ENCODE measurements at places on chromosomes 1 and 21.

GRCh38 chr21:29481081-29481480 lies 182.4 kb downstream of the BACH1 start:
- DNase-seq: no peak

GRCh38 chr21:19565587-19565986 lies 1162.0 kb upstream of the TMPRSS15 start:
- DNase-seq: no peak

GRCh38 chr1:223844787-223845036 lies 1.0 kb downstream of the TP53BP2 start:
- no peak for DNase-seq

- no peak for DNase-seq
Measured at GRCh38 chr1:50853325-50853724, 106.7 kb downstream of the FAF1 start.

- DNase-seq: no peak
Measured at GRCh38 chr1:188249811-188250210, 1421.1 kb downstream of the PLA2G4A start.

DNA sequence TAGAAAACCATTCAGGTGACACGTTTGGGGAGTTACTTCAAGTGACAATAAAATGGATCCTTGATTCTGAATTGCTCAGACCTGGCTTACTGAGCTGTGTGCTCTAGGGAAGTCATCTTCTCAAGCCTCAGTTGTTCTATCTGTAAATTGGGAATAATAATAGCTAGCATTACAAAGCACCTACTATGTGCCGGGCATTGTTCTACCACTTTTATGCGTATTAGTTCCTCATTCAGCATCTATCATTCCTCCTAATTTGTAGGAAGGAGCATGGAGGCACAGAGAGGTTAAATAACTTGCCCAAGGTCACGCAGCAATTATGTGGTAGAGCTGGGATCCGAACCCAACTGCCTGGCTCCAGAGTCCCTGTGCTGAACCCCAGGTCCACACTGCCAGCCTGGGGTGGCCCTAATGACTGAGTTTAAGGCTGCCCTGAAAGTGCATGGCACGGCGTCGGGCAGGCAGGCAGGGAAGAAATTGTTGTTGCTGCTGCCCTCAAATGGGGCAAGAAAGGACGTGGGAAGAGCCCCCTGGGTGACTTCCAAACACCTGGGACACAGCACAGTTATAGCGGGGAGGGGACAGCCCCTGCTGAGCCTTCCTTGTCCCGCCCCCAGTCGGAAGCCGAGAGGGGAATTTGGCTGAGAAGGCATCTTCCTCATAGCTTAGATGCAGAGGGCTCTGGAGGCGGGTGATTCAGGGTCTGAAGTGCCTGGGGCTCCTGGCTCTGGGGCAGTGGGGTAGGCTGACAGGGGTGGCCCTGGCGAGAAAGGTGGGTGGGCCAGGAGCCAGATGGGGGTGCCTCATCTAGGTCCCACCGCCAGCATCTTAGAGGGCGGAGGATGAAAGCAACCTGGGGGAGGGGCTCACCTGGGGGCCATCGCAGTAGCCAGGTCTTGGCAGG lies 86.5 kb upstream of the IFFO2 start:
- no peak for DNase-seq

DNA sequence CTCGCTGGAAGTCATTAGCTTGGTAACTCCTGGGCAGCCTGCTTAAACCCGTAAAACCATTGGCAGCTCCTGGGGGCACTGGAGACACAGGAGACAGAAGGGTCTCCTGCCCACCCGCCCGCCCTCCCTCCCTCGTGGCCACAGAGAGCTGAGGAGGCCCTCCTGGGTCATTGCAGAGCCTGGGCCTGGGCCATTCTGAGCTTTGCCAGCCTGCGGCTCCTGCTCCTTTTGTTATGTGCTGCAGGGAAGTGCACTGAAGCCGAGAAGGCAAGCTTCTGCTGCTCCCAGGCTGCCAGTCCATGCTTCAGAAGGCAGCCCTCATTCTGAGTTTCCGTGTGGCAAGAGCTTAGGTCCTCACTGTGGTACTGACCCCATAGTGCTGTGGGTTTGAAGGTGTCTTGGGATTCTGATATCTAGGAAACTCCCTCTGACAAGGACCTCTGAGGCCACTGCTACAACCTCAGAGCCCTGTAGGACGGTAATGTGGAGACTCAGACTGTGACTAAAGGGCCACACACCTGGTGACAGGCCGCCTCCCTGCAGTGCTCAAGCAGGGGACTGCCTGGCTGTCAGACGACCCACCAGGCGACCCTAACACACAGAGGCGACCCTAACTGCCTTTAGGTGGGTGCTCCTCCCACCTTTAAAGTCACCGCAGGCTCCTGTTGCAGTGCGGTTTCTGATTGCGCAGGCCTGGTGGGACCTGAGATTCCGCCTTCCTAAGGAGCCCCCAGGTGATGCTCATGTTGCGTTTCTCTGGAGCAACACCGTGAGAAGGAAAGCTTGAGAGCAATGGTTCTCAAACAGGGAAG lies 118.7 kb downstream of the IER5 start:
- DNase-seq: no peak

- DNase-seq: no peak
Measured at GRCh38 chr1:25818569-25818968, 1.2 kb upstream of the MTFR1L start.

DNA sequence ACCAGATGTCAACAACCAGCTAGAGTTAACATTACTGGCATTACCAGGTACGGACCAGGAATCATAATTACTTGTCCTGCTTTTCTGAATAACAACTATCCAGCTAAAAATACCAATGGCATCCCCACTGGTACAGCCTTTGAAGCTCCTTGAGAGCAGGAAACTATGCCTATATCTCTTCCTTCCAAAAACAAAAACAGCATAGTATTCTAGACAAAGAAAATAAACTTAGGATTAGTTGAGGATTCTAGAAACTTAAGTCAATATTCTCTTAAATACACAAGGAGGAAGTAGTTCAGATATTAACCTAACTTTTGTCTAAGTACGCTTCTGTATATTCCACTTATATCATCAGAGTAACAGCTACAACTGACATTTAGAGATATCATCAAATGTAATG lies 3.0 kb downstream of the FUBP1 start:
- no peak for DNase-seq

GRCh38 chr1:70420320-70420719 lies 9.3 kb downstream of the CTH start:
- no peak for DNase-seq

- no peak for DNase-seq
Measured at GRCh38 chr1:29753244-29753643, 516.9 kb downstream of the PTPRU start.

DNA sequence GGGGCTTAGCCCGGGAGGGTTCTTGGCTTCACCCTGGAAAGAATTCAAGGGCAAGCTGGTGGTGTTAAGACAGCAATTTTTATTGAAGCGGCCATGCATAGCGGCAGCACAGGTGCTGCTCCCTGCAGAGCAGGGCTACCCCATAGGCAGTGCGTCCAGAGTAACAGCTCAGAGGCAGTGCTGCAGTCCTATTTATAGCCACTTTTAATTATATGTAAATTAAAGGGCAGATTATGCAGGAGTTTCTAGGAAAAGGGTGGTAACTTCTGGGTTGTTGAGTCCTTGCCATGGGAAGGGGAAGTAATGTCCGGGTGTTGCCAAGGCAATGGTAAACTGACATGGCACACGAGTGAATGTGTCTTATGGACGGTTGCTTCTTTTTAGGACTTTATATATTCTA lies 57.0 kb downstream of the VPS26C start:
- DNase-seq: no peak

GRCh38 chr21:42626171-42626570 lies 27.2 kb upstream of the PDE9A start:
- no peak for DNase-seq

DNA sequence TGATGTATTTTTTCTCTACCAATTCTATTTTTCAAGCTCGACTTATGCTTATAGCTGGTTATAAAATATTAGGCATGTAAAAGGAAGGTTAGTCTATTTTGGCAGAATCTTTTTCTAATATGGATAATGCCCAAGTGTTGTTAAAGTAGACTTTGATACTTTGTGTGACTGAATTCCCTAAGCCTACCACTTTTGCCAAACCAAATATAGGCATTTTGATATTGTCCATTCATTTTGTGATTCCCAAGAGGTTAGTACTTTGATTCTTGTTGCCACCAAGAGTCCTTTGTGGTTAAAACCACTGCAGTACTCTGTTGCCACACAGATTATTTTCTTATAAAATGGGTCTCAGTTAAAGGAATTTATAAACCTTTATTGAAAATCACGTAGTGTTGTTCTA lies 4.2 kb downstream of the WDR3 start:
- no peak for DNase-seq

DNA sequence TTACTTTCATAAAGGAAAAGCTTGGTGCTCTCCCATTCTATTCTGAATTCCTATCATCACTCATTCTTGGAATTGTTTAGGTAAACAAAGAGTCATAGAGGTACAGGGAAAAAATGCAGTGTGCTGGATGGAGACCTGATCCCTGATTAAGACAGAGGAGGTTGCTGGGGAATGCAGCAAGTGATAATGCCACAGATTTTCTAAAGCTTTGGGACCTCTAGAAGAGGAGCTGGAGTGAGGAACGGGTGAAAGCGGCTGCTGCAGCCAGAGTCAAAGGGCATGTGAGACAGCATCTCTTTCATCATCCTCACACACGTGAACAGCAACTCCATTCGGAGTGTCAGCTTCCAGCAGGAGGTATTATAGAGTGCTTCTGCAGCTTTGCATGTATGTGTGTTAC lies 54.9 kb upstream of the DIPK1A start:
- no peak for DNase-seq

- no peak for DNase-seq
Measured at GRCh38 chr1:64242895-64243756, 39.7 kb downstream of the UBE2U start.

- no peak for DNase-seq
Measured at GRCh38 chr1:202599669-202600431, 110.4 kb downstream of the SYT2 start.

- DNase-seq: no peak
Measured at GRCh38 chr21:45256912-45257672, 30.6 kb downstream of the POFUT2 start.

DNA sequence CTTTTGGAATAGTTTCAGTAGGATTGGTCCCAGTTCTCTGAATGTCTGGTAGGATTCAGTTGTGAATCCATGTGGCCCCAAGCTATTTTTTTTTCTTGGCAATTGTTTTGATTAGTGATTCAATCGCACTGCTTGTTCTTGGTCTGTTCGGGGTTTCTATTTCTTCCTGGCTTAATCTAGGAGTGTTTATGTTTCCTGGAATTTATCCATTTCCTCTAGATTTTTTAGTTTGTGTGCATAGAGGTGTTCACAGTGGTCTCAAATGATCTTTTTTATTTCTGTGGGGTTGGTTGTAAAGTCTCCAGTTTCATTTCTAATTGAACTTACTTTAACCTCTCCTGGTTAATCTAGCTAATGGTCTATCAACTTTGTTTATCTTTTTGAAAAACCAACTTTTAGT lies 117.6 kb downstream of the NME7 start:
- DNase-seq: no peak

DNA sequence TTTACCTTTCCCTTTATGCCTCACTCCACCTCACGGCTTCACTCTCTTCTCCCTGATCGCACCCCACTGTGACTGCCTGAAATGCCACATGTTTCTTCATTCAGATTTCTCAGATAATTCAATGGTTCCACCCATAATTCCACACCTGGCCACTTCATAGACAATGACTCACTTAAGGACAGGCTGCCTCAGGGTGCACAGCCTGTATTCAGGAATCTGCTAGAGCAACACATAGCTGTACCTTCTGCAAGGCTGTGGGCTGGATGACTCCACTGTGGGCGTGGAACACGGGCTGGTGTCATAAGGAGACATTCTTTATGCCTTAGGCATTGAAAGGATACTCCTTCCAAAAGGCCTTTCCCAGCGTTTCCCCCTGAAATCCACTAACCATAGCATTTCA lies 36.1 kb downstream of the L1TD1 start:
- no peak for DNase-seq

DNA sequence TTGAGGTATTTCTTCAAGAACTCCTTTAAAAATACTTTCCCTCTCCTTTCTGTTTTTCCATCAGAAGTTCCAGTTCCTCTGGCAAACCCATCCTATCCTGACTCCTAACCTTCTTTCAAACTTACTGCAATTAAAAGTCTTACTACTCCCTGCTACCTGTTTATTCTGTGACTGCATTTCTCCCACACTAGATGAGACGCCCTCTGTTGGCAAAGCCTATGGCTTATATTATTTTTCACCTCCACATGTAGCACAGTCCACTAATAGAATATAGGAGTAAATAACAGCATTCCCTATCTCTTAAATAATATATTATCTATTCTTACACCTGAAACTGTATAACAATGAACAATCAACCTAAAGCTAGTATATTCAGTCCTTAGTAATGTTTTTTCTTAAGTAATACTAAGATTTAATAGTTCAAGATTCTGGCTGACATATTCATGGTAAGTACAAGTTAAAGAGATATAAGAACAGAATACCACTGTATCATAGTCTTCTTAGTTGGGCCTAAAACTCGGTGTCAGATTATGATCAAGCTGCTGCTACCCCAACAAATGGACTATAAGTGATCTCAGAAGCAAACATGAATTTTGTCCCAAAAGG lies 54.8 kb downstream of the RAB3GAP2 start:
- no peak for DNase-seq

- DNase-seq: no peak
Measured at GRCh38 chr1:20164694-20165202, 21.1 kb upstream of the UBXN10 start.

- no peak for DNase-seq
Measured at GRCh38 chr1:226987623-226988333, 47.7 kb downstream of the COQ8A start.

- DNase-seq: no peak
Measured at GRCh38 chr1:43975249-43975961, 645 bp downstream of the ATP6V0B start.

DNA sequence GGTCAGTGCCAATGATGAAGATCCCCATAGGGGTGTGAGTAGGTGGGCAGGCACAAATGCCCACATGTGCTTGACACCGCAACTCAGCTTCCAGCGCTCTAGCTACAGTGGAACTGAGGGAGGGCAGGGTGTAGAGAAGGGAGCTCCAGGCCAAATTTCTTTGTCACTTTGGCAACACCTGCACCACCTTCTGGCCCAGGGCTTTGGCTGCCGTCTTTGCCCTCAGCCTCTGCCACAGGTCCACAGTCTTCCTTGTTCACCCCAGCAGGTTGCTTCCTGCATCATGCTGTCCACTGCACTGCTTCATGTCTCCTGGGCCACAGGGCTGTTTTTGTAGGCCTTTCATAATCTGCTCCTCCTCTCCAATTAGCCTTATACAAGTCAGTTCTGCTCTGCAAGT lies 20.4 kb upstream of the FMOD start:
- DNase-seq: no peak

- no peak for DNase-seq
Measured at GRCh38 chr1:2480236-2480985, 4.3 kb downstream of the PLCH2 start.

- DNase-seq: no peak
Measured at GRCh38 chr1:245154429-245155271, at the start of gene KIF26B. KIF26B (plus strand) TSS chr1:245154985; CDS start chr1:245155425, 440 bp downstream.

- DNase-seq: no peak
Measured at GRCh38 chr1:107534632-107535031, 393.8 kb downstream of the NTNG1 start.
